ENCODE measurements at places on chromosomes 1 and 21.

GRCh38 chr1:58585166-58585565 is 8.1 kb upstream of the TACSTD2 start:
- no peak for DNase-seq

DNA sequence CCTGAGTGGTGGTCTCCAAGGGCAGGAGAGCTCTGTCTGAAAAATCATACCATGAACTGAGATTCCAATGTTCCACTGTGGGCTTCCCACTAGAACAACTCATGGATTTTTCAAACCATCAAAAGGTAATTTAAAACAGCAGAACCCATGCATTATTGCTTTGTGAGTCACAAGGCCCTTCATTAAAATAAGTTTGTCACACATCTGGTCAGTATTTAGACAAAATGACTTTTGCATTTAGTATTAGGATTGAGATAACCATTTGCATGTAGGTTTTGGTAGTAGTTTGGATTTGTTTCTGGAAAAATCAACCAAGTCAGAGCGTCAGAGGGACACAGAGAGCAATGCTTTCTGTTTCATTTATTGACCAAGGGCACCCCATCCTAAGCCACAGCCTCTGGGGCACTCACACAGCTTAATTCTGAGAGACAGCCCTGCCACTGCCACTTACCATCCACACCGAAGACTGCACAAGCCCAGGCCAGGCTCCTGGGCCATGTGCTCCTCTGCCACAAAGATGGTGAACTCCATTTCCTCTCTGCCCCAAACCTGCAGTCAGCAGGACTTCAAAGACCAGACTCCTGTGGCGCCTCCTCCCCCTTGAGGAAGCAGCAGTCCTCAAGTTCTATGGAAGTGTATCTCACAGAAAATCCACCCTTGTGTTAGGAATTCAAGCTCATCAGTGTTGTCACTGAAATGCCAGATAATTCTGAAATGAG is 132.6 kb upstream of the DUSP10 start:
- no peak for DNase-seq

DNA sequence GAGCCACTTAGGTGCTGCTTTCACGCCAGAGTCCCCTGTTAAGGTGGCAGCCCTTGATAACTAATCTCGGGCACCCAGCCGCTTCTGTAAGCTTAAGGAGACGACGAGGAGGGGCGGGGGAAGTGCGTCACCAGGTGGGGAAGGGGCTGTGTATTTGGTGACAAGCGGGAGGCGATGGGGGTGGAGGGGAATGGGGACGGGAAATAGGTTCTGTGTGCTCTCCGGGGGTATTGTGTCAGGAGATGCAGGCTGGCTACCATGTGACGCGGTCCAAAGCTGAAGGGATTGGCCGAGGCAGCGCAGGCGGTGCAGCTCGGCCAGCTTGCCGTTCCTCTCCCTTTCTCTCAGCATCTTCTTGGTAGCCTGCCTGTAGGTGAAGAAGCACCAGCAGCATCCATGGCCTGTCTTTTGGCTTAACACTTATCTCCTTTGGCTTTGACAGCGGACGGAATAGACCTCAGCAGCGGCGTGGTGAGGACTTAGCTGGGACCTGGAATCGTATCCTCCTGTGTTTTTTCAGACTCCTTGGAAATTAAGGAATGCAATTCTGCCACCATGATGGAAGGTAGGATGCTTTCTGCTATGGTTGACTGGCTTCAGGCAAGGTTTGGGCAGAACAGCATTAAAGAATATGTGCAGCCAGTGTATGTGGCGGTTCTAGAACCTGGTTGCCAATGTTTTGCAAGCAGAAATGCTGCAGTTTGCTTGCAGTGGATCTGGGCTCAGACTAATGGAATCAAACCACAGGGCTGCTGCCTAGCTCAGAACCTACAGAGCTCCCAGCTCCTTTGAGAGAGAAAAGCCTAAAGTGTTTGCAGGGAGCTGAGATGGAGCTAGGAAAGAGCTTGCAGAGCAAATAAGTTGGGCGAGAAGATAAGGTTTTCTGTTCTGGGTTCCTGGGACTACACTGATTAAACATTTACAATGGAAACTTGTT is at the start of gene SGIP1:
Gene SGIP1 (plus strand): TSS at position 350 of the 937 bp plus-strand sequence. CDS start 206 bp downstream, at position 556.
- peak; percentile 45 for DNase-seq

DNA sequence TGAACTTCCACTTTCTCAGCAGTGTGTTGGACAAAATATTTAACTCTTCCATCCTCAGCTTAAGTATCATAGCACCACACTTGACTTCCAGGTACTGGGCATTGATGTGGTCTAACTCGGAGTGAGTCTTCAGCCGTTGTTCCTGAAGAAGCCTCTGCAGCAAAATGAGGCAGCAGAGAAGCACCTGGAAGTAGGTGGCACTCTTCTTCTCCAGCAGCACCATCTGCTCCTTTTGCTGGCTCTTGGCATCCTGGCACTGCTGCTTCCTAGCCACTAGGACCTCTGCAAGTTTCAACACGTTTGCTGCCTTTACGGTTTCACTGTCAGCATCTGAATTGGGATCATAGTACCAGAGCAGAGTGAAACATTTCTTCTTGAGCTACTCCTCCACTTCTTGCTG is 162.5 kb upstream of the GORAB start:
- DNase-seq: no peak

DNA sequence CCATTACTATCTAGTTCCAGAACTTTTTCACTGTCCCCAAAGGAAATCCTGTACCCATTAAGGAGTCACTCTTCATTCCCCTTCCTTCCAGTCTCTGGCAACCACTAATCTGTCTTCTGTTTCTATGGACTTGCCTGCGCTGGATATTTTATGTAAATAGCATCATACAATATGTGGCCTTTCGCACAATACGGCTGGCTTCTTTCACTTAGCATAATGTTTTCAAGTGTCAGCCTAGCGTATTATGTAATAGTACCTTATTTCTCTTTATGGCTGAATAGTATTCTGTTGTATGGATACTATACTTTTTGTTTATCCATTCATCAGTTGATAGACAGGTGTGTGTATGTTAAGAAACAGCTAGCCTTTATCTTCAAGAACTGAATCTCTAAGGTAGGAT is 14.3 kb downstream of the ATF3 start:
- no peak for DNase-seq

- DNase-seq: no peak
These were observed 3.1 kb upstream of the KCNE2 start for GRCh38 chr21:34360488-34361241.

- DNase-seq: no peak
These were observed 21.8 kb downstream of the PPFIA4 start for GRCh38 chr1:203048086-203048485.

- DNase-seq: peak; percentile 76
These were observed at the start of gene AHDC1 for GRCh38 chr1:27603681-27604578. TSS of gene AHDC1 (minus strand) at chr1:27604144. CDS start at chr1:27552115, 52,029 bp downstream.

GRCh38 chr1:118012515-118013124 is 83.1 kb downstream of the WDR3 start:
- no peak for DNase-seq

GRCh38 chr1:59477286-59477685 is 180.4 kb downstream of the FGGY start:
- DNase-seq: peak; percentile 71

GRCh38 chr1:90048043-90048442 is 53.1 kb downstream of the ZNF326 start:
- no peak for DNase-seq

DNA sequence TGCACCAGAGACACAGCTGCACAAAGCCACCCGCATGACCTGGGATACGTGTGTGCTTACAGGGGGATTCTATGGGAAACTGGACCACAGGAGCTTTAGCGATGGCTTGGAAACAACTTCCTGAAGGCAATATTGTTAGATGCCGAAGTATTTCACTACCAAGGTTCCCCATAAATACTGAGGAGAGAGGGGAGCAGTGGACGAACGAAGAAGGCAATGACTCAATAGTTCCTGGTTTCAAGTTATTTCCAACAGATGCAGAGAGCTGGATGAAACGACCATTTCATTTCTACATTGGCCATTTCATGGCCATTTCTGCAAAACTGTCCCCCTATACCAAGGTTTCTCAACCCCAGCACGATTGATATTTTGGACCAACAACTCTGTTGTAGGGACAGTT is 61.3 kb downstream of the CD34 start:
- no peak for DNase-seq

GRCh38 chr1:156490401-156491032 is 10.1 kb downstream of the MEF2D start:
- DNase-seq: no peak

DNA sequence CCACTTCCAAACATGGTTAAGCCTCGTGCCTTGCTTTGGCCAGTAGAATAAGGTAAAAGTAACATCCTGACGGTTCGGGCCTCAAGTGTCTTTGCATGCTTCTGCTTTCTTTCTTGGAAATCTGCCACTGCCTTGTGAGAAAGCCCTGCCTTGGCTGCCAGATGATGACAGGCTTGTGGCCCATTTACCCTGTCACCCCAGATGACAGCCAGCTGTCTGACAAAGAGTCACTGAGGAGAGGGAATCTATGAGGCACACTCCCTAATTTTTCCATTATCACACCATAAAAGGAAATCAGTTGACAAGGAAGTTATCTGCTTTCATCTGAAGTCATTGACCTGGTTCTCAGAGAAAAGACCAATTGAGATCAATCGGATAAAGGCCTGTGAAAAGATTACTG is 199.8 kb downstream of the USH2A start:
- DNase-seq: no peak

- DNase-seq: no peak
These were observed 42.1 kb downstream of the CAMSAP2 start for GRCh38 chr1:200780545-200781369.
